Activated CD4-positive, alpha-beta T cell treated with anti-CD3 and anti-CD28 coated beads, Interleukin-10, Interleukin-2, amounts not matched to agents 100 ng/mL and 50 ng/mL, durations not matched to agents 16 hours and 8 hours (primary cell): ENCODE measurements at places on chromosomes 2 and 18.

GRCh38 chr2:111954602-111955332, 56.4 kb downstream of the MERTK start:
- DNase-seq = no peak

DNA sequence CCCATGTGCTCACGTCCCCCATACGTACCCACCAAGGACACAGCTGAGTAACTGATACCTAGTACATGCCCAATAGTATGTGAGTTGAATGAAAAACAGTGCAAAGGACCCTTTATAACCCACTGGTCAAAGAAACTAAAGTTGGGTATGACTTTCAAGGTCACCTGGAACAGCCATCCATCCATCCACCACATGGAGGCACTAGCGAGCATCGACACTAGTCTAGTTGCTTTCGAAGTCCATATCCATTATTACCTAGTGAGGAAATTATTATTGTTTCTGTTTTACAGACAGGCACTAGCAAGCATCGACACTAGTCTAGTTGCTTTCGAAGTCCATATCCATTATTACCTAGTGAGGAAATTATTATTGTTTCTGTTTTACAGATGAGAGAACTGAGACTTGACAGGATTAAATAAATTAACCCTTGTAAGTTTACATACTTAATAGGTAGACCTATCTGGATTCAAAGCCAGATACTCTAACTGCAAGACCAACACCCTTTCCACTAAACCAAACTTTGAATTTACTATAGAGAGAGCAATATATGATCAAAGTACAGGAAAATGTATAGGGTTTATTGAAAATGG, 233.7 kb downstream of the METTL4 start:
- DNase-seq = peak; percentile 48

GRCh38 chr2:159797543-159798375, at the start of gene CD302:
CD302 (minus strand) TSS chr2:159798208; CDS start chr2:159798198, 10 bp downstream.
- peak; percentile 18 for DNase-seq

GRCh38 chr2:30911327-30911726, 104.1 kb upstream of the CAPN13 start:
- DNase-seq = no peak

GRCh38 chr18:54672846-54673475, 81.9 kb downstream of the DYNAP start:
- no peak for DNase-seq

- no peak for DNase-seq
Observed at GRCh38 chr18:2256577-2256976, 314.7 kb downstream of the METTL4 start.

DNA sequence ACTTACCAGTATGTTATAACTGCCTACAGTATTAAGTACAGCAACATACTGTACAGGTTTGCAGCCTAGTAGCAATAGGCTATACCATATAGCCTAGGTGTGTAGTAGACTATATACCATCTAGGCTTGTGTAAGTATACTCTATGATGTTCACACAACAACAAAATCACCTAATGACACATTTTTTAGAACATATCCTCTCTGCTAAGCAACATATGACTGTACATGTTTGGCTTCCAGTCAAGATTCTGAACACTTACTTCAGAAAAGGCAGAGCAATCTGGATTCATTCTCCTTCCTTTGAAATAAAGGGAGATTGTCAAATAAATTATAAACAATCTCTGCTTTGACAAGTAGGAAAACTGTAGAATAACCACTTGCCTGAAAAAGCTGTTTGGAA, 81.8 kb downstream of the EXOC6B start:
- DNase-seq = peak; percentile 1

DNA sequence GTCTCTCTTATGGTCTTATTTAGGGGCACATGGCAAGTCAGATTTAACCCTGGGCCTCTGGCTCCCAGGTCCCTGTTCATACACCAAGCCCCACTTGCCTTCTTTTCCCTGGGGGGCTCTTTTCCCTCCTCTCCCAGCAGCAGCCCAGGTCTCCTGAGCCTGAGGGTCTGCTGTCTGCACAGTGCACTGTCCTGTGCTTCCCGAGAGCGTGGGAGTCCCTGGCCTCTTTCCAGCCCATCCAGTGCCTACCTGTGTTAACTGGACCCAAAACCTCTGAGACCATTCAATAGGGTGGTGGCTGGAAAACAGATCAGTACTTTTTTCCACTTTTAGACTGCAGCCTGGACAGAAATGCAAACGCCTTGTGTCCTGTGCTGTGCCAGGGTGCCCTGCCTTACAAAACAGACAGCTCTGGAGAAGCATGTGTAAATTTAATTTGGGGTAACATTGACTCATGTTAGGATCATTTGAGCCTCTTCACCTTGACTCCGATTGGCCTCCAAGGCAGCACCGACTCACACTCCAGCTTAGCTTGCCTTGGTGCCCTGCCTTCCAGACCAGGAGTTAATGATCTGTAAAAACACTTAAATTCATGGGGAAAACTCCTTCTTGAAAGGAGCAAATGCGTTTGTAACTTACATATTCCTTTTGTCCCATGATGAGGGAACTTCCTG, 34.3 kb downstream of the TWIST2 start:
- DNase-seq = no peak

- no peak for DNase-seq
Observed at GRCh38 chr2:194380011-194380410, 1277.0 kb upstream of the SLC39A10 start.

DNA sequence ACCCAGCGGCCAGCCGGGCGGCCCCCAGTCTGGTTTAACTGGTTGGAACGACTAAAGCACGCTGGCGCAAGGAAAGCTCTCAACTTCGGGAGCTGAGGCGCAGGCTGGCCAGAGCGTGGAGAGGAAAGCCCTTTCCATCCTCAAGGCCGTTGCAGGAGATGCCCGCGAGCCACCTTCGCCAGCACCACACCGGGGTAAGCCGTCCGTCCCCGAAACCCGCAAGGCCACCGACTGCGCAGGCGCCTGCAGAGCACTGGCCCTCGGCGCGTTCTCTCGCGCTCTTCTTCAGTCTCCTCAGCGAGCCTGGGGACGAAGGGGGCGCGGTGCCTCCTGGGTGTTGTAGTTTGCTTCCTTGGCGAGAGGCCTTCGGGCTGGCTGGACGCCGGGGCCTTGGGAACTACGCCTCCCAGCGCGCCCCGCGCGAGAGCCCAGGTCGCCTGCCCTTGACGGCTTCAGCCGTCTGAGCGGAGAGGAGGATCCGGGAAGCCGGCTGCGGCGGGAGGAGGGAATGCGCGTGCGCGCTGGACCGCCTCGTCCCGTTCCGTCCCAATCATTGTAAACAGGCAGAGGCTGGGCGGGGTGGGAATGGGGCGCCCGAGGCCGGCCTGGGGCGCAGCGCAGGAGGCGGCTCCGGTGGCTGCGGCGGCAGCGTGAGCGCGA, at the start of gene RALBP1:
RALBP1 (plus strand) TSS at position 531 of the 660 bp plus-strand sequence. CDS start 37,533 bp downstream, outside the sequence.
- DNase-seq = peak; percentile 100

DNA sequence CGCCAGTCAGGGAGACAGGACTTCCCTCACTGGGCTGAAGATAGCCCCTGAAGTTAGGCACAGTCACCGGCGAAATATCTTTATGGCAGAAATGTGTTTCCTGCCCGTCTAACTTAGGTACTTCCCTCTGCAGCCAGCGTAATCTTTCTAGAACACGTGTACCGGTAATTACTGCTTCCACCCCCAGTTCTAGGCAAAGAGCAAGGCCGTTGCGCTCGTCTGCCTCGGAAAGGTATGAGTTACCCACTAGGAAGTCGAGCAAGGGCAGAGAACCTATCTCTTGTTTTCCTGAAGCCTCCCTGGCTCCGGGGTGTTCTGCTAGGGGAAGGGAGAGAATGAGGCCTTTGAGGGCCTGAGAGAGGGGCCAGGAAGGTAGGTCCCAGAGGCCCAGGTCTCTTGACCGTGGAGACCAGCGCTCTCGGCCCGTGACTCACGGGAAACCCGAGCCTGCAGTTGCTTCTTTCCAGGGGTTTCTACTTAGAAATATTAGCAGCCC, 70.0 kb downstream of the TWSG1 start:
- DNase-seq = peak; percentile 33

DNA sequence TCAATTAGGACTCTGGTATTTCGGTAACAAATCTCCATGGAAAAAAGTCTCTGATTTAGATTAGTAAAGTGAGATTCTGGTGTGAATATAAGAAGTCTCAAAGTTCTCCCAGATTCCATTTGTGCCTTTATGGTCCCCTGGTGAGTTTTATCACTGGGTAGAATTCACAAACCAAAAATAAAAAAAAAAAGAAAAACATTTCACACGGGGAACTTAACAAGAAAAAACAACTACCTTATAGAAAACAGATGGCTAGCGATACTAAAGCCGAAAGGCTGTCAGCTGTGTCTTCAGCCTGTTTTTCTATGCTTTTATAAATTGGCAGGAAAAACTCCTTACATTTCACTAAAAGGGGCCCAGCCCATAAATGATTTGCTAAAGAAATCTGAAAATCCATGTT, 50.6 kb downstream of the COL5A2 start:
- no peak for DNase-seq

GRCh38 chr18:14912967-14913366, 165.0 kb downstream of the ANKRD30B start:
- DNase-seq = no peak

- no peak for DNase-seq
Observed at GRCh38 chr2:196718419-196719109, 79.0 kb downstream of the CCDC150 start.

- no peak for DNase-seq
Observed at GRCh38 chr18:69031571-69031970, 233.7 kb downstream of the CCDC102B start.

- DNase-seq = no peak
Observed at GRCh38 chr2:196131949-196132925, 39.1 kb downstream of the STK17B start.

GRCh38 chr2:197176522-197176921, 134.1 kb downstream of the ANKRD44 start:
- no peak for DNase-seq

DNA sequence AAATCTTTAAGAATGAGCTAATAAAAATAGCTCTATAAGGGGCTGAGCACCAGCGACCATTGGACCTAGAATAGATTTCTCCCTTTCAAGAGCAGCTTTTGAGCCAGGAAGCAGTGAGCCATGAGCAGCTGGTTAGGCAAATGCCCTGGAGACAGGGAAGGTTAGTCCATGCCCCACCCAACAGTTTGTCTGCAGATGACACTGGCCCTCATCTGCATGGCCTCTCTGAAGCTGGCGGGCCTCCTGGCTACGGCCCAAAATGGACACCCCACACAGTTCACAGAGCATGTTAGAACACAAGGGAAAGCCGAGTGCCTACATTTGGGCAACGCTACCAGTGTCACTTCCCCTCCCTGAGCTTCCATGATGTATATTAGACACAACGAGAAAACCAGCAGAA, 201.1 kb downstream of the MGAT5 start:
- no peak for DNase-seq
